ENCODE measurements at places on chromosomes 2 and 18.

DNA sequence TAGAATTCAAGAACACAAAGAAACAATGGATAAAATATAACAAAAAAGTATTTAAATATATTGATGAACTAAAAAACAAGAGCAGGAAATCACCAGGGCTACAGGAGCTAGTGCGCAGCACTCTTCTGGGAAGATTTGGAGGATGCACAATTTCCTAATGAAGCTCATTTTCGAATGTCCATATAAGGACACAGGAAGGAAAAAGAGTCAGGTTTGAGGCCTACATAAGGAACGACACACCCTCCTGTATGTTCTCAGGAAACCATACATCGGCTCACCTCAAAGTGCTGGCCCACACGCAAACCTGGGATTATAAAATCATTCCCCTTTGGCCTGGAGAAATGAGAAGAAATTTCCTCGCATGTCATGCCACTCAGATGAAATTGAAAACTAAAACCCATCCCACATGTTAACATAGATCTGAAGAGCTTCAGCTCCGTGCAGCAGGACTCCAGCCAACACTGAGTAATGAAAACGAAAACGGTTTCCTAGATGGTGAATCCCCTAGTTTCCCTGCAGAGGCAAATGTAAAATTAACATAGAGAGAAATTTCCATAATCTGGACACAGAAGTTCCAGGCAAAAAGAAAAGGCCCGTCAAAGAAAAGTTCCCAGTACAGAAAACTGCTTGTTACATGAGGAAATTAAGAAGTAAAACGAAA lies 825.8 kb downstream of the SOCS6 start:
- no peak for DNase-seq

DNA sequence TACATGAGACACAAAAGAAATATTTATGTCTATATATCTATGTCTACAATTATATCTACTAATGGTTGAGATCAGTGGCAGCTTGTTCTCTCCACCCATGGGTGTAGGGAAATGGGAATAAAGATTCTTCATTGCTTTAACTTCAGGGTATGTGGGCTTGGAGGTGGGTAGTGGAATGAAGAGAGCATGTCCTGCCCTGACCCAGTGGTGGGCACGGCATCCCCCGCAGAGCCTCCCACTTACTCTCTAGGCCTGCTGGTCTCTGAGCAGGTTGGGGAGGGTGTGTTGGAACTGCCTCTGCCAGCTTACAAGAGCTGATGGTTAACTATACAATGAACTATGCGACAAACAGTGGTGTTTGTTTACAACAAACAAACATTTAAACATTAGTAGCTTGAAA lies 152.5 kb upstream of the SKOR2 start:
- DNase-seq: no peak

DNA sequence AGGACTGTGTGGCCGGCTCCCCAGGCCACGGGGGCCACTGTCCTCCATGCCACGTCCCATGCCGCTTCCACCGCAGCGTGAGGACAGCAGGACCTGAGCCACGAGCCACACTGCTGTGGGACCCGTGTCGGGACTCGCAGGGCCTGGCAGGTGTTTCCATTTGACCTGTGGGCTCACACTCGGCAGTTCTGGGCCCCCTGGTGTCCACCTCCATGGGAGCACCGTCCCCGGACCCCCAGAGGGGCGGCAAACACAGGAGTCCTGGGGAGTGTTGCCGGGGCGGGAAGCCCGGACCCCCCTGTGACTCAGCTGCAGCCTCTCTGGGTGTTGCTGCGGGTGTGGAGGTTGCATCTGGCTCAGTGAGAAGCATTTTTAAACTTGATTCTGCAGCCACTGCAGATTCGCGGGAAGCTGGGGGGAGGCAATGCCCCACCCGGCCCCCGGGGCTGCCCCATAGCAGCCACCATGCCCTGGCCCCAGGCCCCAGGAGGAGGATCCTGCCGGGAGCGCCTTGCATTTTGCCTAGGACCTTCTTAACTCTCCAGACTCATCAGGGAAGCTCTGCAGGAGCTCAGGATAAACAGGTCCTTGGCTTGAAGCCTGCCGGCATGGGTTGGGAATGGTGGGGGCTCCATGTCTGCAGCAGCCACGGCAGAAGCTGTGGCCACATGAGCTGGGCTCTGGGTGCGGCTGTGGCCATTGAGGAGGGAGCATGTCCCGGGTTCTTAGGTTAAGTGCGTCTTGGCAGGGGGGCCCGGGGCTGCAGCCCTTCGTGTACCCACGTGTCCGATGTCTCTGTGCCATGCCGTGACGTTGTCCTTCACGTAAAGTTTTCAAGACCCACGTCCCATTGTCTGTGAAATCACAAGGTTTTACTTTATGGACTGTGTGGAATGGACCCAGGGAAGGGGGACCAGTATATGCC lies 30.9 kb downstream of the NFATC1 start:
- no peak for DNase-seq

DNA sequence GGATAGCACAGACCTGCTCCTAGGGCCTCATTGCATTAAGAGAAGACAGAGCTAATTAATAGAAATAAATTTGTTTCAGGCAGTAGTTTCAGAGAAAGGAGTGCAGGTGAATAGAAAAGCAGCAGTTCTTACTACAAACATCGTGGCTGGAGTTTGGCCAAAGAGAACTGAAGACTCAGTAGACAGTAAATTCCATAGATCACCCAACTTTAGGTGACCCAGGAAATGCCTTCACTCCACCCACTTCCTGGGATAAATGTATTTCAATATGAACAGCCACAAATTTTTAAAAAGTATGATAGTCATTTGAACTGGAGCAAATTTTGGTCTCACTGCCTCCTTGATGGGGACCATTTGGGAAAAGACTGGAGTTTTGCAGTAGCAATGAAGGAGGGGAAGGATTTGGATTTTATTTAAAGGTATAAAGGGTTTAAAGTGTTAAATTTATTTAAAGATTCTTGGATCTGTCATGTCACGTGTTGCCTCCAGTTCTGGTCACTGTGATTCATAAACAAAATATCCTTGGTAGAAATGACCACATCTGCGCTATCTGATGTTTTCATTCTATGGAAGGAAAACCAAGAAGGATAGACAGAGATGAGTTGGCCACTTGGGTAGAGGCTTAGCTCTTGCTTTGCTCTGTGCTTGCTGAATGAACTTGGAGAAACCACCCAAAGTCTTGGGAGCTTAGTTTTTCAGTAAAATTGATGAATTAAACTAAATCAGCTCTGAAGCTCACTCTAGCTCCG lies 390.2 kb downstream of the THSD7B start:
- no peak for DNase-seq

- no peak for DNase-seq
These were observed 196.0 kb downstream of the IRS1 start for GRCh38 chr2:226603606-226604005.

DNA sequence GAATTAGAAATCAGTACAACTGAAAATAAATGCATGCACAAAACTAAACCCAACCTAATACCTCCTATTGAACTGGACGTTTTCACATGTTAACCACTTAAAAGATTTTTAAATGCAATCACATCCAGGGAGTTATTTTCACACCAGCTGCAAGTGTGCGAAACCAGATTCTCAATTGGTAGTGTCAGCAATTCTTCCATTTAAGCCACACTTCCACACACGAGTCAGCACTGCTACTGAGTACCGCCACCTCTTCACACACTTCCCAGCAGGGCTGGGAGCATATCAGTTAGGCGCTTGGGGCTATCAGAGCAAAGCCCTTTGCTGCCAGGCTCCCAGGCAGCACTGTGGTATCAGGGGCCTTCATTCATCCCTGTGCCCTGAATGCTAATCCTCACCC lies 14.2 kb downstream of the ERCC3 start:
- DNase-seq: no peak

GRCh38 chr2:75729861-75730260 lies 19.1 kb upstream of the GCFC2 start:
- DNase-seq: no peak

DNA sequence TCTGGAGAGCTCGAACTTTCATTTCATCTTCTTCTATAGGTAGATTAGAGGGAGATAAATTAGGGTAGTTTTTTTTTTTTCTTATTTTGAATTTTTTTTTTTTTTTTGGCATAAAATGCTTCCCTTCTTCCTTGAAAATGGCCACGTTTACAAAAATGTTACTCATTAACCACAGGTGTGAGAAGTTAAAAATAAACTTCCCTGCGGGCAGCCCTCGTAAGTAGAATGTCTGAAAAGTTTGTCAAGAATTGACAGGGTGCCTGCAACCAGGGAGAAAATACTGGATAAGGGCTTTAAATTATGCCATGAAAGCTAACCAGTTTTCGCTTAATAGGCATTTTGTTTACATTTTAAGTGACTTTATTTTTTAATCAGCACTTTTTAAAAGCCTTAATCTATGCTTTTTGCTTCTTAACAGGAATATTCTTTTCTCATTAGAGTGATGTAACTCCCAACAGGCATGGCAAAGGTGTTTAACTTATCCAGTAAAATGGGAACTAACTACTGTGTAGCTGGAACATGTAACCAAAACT lies 4.2 kb upstream of the FN1 start:
- DNase-seq: no peak

GRCh38 chr2:121541495-121541894 lies 10.8 kb downstream of the RNU4ATAC start:
- DNase-seq: no peak

- no peak for DNase-seq
These were observed 174.3 kb downstream of the IKZF2 start for GRCh38 chr2:212977152-212977551.

DNA sequence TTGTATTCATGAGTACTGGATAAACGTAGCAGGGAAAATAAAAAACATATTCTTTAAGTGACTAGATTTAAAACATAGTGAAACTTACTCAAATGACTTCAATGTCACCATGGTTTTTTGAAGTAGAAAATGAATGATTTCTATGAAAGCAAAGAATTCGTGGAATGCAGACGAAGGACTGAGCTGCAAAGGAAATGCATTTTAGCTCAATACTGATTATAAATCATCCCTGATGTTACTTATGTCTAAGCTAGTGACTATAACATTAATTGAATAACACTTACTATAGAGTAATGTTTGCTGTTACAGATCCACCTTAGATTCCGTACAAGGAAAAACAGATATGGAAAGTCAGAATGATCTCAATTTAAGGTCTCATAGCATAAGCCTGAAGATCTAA lies 1257.7 kb upstream of the CDH2 start:
- DNase-seq: no peak

All from NCI-H2029 (cell line).